ENCODE measurements at places on chromosomes 4 and X.

GRCh38 chr4:6206771-6207290 is 6.5 kb upstream of the JAKMIP1 start:
- no peak for DNase-seq

- no peak for DNase-seq
These were observed 252.9 kb downstream of the ARHGAP10 start for GRCh38 chr4:147984778-147985138.

DNA sequence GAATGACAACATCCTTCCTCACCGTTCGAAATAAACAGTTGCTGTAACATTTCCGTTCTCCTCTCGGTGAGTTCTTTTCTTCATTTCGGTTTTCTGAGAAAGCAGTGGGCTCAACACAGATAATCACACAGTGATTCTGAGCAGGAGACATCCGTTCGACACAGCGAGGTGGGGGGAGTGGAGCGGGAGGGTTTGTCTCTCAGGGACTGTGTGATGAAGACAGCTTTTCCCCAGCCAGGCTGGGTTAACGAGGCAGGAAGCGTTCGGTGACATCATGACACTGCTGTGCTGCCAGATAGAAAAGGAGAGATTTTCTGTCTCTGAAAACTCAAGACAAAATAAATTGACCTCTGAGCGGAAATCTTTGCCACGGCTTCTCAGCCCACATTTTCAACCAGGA is 119.3 kb downstream of the CRLF2 start:
- DNase-seq: no peak

- DNase-seq: no peak
These were observed 91.0 kb downstream of the SHROOM4 start for GRCh38 chrX:50723006-50723405.

DNA sequence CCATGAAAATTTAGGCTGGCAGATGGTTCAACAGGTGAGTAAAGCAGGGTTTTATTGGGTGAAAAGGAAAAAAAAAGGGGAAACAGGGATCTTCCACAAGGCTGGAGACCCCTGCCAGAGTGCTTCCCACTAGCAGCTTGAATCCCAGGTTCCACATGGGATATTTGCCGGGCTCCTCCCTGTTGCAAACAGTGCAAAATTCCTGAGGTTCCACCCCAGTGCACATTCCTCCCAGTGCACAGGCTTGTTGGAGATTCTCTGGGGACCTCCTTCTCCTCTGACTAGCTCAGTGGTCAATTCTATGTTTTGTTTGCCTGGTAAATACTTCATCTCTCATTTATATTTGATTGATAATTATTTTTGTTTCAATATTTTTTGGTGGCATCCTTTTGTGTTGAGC is 66.4 kb upstream of the UGT2B15 start:
- no peak for DNase-seq

- no peak for DNase-seq
These were observed 8.0 kb downstream of the XPNPEP2 start for GRCh38 chrX:129746557-129747470.

DNA sequence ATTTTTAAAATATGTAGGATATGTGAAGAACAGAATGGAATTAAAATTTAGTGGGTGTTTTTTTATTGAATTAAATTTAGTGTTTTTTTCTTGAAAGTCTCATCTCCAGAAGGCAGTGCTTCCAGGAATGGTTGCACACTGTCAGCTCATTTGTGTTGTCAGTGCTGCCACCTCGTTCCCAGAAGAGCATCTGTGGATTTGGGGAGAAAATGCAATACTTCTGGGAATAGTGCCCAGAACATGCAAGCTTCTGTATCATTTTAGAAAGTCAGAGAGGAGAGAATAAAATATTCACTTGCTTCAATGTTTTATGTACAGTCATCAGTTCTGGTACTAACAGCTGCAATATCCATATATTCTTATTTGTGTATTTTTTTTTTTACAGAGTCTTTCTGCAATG is 608.8 kb downstream of the PCDH7 start:
- DNase-seq: no peak

GRCh38 chr4:163527172-163527571 is 32.7 kb downstream of the TMA16 start:
- DNase-seq: no peak

DNA sequence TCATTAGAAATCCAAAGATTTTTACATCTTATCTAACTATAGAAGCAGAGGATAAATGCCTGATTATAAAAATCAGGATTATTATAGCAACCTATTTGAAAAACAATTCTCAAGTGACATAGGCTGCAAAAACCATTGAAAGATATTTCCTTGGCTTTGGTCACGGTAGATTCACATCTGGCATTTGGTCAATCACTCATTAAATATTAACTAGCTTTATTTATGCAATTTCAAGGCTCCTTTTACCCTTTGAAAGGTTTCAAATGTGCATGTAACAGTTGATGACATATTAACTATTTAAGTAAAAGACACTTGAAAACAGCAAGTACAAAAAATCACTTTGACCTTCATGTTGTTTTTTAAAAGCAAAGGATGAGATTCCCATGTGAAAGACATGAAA is 98.1 kb downstream of the MMRN1 start:
- no peak for DNase-seq

GRCh38 chrX:42577936-42578470 is 200.0 kb downstream of the PPP1R2C start:
- no peak for DNase-seq

DNA sequence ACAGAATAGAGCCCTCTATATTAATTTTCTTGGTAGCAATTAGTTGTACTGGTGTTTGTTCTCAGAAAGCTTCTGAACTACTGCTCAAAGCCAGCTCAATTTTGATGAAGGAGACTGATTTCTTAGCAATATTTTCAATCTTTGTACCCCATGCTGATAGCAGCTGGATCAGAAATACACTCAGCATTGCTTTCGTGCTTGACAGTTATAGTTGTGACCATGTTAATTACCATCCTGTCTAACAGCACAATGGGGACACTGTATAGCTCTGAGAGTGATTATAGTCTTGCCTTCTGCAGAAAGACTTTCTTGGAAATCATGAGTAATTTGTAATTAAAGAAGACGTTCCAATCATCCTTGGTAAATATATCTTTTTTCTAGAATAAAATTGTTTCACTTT is 79.7 kb upstream of the GNPDA2 start:
- no peak for DNase-seq

GRCh38 chr4:115671581-115671980 is 558.2 kb upstream of the NDST4 start:
- no peak for DNase-seq

DNA sequence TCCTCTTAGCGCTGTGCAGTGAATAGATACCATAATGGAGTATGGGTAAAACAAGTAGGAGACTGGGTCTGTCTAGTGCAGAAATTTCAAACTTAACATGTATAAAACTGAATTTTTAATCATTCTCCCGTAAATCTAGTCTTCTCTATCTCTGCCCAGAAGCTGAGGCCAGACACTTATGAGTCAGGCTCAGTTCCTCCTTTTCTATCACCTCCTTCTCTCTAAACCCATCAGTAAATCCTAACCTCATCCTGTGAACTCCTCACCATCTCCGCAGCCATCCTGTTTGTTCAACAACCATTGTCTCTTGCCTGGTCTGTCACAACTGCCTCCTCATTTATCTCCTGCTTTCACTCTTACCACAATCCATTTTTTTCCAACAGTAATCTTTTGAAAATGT is 19.8 kb upstream of the SGMS2 start:
- no peak for DNase-seq

DNA sequence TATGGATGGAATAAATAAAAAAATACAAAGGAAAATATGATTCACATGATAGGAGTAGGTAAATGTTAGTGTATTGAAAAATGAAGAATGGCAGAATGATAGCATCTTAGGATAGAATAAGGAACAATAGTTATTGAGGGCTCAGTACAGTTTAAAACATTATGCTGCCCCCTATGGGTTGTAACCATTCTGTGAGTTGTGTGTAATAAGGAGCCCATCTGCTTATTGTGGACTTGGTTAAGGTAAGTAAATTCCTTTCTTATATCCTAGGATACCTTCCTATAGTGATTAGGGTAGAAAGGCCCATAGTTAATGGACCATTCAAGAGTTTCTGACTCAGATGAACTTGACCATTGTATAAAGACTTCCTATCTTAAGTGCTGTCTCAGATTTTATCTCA is 195.8 kb downstream of the PDHA2 start:
- no peak for DNase-seq

- DNase-seq: no peak
These were observed 99.9 kb upstream of the TENM3 start for GRCh38 chr4:182143086-182143821.

GRCh38 chr4:137545461-137545861 is 13.2 kb upstream of the PCDH18 start:
- DNase-seq: no peak
